GM12892 (cell line): ENCODE measurements at places on chromosomes 6 and 20.
A peak's percentile ranks its signal among the peaks of the same experiment; 100 is the strongest.

- DNase-seq = no peak
Observed at GRCh38 chr6:109321752-109322151, 60.5 kb downstream of the CD164 start.

DNA sequence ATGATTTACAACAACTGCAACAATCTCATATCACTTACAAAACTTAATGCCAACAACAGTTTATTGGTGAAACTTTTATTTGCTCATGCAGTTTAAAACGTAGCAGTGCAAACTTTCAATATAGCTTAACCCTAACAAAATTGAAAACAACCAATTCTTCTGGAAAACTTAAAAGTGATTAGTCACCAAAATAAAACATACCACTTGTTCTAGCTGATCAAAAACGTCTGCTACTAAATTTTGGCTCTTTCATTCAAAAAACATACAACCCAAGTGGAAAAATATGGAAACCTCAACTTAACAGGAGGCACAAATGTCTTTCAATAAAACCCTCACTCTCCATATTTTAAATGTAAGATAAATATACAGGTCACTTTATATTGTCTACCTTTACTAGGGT, 39.6 kb downstream of the COL12A1 start:
- no peak for DNase-seq

DNA sequence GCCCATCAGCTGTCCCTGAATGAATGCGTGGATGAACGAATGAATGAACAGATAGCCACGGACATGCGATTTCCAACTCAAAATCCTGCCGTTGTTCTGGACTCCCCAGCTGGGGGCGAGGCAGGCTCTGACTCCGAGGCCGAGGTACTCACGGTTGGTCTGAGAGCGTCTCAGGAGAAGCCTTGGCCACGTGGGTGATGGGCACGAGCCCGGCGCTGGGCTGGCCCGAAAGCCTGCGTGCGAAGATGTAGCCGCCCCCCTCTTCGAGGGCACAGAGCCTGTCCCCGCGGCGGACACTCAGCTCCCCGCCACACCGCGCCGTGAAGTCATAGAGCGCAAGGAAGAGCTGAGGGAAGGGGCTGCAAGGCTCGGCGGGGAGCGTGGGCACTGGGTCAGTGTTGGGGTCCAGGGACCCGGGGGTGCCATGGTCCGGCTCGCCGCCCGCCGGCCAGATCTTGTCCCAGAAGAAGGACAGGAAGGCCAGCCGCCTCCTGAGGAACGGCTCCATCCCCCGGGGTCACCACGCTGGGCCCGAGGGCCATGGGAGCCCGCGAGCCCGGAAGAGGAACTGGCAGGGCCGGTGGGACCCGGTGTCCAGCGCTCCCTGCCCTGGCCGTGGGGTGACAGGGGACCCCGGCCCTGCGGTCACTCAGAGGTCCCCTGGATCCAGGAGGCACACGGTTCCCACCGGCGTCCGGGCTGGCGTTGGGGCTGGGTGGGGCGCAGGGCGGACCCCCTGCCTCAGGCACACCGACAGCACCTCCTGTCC, 409 bp downstream of the SRMS start:
- no peak for DNase-seq

DNA sequence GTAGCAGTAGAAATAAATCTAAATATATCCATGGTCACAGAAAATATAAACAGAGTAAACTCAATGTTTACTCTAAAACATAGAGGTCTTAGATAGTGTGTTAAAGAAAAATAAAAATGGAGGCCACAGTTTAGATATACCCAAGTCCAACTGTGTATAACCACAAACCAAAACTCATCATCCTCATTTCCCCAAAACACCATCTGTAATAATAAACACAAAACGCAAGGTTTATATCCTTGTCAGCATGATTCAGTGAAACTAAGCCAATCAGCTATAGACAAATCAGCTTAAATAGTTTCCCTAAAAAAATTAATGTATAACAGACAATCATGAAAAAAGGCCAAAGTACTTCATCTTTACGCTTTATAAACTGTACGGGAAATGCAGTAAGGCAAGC, 2.7 kb upstream of the HACE1 start:
- DNase-seq = no peak

- DNase-seq = no peak
Observed at GRCh38 chr6:164133095-164133494, 718.6 kb downstream of the QKI start.

DNA sequence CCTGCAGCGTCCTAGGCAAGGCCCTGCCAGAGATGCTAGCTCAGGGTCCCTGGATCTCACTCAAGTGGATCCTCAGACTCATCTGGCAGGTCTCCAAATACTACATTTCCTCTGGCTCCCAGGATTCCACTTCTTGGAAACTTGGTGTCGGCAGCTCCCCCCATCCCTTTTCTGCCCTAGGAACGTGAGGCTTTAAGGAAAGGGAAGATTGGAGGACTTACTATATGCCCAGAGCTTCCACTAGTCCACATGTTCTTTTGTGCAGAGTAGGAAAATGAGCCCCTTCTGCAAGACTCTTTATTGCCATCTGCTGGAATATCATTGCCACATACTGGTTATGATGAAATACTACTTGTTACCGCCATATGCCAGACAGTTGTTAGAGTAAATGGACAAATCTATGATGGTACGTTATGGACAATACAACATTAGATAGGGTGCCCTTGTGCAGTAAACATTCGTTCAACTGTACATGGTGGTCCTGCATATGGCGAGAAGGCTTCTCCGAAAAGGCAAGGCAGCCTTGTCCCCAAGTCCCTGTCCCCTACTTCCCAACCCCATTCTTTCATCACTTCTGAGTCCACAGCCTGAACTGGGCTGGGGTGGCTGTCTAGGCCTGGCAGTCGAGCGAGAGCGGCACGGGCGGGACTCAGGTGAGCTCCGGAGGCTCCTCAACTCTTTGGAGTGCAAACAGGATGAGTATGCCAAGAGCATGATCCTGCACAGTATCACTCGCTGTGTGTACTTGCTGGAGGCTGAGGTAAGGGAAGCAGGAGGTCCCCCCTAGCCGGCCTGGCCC, 780 bp downstream of the ARMC12 start:
- DNase-seq = peak; percentile 50

GRCh38 chr20:62409931-62410745, 3.1 kb upstream of the CABLES2 start:
- DNase-seq = peak; percentile 58

- no peak for DNase-seq
Observed at GRCh38 chr6:3349388-3350251, 90.9 kb downstream of the PSMG4 start.

GRCh38 chr20:3632311-3633004, 30.7 kb downstream of the GFRA4 start:
- DNase-seq = no peak

DNA sequence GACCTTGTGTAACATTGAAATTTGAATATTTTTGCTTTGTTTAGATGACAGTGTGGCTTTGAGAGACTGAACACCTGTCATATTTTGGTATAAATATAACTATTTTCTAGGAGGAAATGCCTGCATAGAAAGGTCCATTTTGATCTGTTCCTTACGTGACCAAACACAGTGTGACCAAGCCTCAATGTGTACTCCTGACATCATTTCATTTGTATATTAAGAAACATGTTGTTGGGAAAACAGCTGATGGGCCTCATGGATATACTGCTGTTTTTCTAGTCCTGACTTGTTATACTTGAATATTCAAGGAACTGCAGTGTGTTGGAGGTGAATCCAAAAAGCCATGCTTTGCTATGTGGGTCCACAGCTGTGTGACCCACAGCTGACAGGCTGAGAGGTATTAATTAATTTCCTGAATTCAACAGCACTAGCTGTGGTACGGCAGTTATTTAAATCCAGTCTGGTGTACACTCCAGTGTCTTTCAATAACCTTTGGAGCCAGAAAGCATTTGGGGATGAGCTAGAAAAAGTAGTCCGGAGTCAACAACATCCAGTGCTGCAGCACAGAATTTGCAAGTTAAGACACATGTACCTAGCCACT, 18.9 kb downstream of the NCOA7 start:
- DNase-seq = no peak
